ENCODE measurements at places on chromosomes 7 and 10.

GRCh38 chr7:54847921-54848320 lies 88.9 kb upstream of the SEC61G start:
- DNase-seq, result no peak

GRCh38 chr7:107609811-107610261 lies 29.8 kb downstream of the BCAP29 start:
- DNase-seq, result no peak

GRCh38 chr10:29522061-29522855 lies 112.5 kb downstream of the SVIL start:
- DNase-seq, result no peak

GRCh38 chr7:113202284-113202683 lies 83.9 kb upstream of the SMIM30 start:
- no peak for DNase-seq

- DNase-seq, result peak; percentile 58
Observed at GRCh38 chr7:75850235-75850634, 28.6 kb upstream of the RHBDD2 start.

DNA sequence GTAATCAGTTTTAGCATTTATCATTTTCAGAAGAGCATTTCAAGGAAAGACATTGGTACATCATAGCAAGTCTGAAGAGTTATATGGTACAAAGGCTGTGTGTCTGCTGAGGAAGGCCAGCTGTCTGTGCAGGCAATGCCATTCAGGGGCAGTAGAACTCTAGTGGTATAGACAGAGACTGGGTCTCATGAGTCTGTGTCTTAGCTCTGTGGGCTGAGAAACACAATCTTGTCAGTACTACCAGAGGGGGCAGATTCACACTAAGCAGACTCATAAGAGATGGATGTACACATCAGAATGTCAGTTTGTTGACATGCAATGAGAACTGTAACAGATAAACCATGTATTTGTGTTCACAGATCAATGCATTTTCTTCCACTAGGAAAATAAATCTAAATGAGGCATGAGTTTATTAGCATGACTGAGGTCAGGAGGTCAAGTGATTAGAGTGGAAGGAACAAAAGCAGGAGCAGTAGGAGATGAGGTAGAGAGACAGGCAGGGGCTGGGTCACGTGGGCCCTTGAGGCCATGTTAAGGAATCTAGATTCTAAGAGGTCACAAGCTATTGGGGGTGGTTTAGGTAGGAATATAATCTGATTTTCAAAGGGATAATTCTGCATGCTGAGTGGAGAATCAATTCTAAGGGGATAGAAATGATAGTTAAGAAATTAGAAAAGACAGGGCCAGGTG lies 7.5 kb upstream of the GGCT start:
- no peak for DNase-seq

DNA sequence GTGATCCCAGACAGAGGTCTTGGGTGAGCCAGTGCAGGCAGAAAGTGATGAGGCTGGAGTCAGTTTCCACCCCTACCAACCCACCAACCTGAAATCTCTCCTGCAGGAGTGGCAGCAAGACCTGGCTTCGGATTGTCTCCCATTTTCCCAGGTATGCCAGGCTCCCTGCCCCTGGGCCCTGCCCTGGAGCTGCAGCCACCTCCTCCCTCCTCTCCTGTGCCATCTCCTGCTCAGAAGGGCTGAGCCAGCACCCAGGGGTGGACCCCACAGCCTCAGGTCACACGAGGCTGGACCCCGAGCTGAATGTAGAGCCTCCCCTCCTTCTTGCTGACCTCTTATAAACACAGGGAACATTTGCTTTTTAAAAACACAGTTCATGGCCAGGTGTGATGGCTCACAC lies 17.0 kb upstream of the LIMK1 start:
- DNase-seq, result no peak

- no peak for DNase-seq
Observed at GRCh38 chr7:122412883-122413282, 108.3 kb upstream of the FEZF1 start.

DNA sequence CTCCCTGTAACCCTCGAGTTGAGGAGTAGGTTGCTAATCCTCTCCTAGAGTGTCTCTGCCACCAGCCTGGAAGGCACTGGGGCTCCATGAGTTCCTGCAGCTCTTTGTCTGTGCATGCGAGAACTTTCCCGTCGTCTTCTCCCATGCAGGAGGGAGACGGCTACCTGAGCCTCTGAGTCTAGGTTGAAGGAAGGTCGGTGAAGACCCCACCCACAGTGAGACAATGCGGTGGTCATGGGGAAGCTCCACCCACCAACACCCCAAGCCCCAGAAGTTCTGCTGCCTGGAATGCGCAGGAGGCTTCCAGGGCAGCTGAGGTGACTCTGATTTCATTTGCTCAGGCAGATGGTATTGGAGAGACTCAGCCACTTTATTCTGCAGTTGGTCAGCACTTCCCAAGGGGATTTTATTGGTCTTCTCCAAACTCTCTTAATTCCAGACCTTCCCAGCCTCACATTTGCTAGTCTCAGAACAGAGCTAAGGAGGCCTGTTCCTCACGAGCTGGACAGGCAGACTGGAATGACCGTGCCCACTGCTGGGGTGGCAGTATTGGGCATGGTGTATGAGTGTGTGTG lies 36.5 kb downstream of the PTPRE start:
- DNase-seq, result no peak

- peak; percentile 49 for DNase-seq
Observed at GRCh38 chr10:119395280-119396007, 147.1 kb downstream of the RGS10 start.

DNA sequence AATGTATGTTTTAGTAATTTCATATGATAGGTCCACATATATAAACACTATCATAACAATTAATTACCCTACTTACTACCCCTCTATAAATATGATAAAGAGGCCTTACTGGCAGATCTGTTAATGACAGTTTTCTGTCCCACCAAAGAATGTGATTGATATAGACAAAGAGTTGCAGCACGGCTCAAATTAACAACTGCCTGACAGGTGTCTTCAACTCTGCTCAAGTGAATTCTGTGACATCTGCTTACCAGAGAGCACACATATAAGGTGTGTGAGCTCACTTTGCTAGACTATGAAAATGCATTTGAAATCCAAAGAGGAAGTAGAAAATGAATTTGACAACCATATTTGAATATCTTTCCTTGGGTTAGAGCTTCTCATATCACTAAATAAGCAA lies 36.6 kb downstream of the CACNA2D1 start:
- no peak for DNase-seq

DNA sequence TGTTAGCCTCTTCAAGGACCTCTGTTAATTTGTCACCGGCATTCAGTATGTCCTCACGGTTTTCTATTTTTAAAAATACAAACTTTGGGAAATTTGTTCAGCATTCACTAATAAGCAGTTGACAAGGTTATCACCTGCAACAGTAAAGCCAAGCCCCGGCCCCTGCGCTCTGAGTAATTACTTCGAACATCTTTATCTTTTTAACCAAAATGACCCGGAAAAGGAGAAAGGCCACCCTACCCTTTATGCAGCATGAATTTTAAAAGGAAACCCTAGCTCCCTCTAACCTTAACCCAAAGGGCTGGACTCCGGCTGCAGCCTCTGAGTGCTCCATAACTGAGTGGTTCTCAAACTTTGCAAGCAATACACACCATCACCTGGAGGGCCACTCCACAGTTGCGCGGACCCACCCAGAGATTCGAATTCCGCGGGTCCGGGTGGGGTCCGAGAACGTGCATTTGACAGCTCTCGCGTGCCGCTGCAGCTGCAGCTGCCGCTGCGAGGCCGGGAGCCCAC lies 940 bp downstream of the NSMCE4A start:
- peak; percentile 66 for DNase-seq

- peak; percentile 39 for DNase-seq
Observed at GRCh38 chr10:14507176-14507575, 176.5 kb upstream of the FRMD4A start.

- no peak for DNase-seq
Observed at GRCh38 chr10:130105724-130106123, 4.9 kb downstream of the C10orf143 start.

DNA sequence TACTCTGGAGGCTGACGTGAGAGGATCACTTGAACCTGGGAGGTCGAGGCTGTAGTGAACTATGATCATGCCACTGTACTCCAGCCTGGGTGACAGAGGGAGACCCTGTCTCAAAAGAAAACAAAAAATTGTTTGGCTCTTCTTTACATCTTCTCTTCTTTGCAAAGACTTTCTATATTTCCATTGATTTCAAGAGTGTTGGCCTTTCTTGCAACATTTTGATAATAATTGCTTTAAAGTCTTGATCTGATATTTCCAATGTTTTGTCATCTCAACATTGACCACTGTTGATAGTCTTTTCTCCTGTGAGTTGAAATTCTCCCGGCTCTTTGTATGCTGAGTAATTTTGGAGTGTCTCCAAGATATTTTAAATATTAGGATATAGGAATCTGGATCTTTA lies 17.8 kb upstream of the CLDN4 start:
- DNase-seq, result no peak

DNA sequence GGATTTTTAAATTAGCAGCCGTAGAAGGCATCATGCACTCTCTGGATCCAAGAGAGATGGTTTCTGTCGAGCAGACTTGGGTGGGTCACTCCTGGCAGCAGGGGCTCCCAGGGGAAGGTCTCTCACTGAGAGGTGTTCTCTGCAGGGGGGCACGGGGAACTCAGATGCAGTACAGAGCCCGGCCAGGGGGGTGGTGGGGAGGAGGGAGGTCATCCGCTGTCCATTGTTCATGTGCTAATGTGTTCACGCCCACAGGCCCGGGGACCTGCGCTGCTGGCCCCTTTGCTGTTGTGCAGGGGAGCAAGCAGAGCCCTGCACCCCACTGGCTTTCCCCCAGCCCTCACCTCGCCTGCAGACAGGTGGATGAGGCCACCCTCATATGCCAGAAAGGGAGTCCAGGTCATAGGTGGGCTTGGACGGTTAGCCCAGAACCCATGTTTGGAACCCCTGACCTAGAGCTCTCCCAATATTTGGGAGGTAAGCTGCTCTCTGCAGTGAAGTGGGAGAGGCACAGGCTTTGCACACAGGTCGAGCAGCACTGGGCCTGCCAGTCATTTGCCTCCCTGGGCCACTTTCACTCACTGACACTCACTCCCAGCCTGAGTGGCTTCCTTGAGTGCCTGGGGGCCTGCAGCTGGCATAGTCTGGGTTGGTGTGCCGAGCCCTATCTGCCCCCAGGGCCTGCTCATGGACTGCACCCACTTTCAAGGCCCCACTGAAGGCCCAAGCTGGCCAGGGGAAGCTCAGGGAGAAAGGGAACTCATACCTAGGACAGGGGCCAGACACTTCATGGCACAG lies 12.6 kb upstream of the TBRG4 start:
- no peak for DNase-seq

GRCh38 chr7:134789967-134790685 lies 10.7 kb downstream of the CALD1 start:
- DNase-seq, result no peak

DNA sequence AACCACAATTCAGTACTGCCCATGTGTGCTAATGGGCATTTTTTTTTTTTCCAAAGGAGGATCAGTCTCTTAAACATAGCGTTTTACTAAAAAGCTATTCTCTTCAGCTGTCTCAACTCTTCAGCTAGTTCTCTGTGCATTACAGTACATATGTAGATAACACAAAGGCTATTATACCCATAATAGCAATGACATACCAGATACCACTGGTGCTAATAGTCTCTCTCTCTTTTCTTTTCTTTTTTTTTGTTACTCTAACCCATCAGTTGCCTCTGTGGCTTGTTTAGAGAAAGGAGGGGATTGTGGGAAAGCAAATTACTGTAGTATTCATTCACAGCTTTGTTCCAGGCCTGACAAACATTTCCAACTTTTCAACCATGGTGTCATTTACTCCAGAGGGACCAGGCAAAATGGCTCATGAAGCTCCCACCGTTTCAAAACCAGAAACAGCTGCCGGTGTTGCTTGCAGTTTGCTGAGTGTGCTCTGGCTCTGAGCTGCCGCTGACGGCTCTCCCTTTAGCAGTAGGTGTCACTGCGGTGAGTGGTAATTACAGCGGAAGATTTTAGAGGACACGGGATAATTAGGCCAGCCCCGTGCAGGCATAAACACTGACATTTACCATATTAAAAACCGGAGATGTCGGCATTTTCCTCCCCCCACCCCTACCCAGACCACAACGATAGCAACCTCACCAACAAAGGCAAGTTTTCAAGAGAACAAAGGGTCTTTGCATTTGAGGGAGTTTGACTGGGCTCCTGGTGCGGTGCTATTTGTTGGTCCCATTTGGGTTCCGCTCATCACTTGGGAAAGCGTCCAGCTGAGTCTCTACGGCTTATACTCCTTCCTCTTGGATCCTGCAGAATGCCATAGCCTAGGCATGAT lies 1005.5 kb downstream of the KCNMA1 start:
- no peak for DNase-seq

GRCh38 chr7:78703391-78703790 lies 750.1 kb downstream of the MAGI2 start:
- DNase-seq, result no peak

GRCh38 chr7:134795231-134795630 lies 15.8 kb downstream of the CALD1 start:
- no peak for DNase-seq

DNA sequence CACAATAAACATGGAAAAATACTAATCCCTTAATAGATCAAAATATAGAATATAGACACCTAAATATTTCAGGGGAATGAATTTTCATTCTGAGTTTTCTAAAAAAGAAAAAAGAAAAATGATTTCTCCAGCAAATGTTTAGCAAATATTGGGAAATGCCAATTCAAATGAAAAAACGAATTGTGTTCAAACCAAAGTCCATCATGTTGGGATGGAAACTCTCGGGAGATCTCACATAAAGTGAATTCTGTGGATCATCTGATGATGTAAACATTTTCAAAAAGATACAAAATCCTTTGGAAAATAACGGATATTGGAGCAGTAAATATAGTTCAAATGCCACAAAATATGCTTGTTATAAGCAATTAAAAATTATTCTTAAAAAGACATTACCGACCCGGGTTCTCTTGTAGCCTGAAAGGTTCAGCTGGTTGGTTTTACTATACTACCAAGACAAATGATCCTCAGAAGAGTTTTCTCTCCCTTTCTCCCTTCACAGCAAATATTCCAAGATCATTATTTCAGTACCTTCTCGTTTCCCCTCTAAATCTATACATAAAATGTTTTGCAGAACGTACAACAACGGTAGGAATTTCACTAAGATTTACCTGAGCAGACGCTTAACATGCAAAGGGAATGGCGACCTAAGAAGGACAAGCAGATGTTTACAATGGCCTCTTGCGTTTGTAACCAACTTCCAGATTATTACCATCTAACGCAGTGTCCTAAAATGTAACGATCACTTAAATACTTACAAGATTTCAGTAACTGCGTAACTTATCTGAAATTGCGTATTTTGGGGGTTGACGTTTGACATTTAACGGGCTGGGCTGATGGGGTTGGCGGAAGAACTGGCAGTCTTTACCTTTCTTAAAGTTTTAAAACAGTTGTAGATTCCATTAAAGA lies 2.5 kb downstream of the HOXA13 start:
- no peak for DNase-seq

- DNase-seq, result no peak
Observed at GRCh38 chr10:116691635-116692034, 50.7 kb downstream of the HSPA12A start.

GRCh38 chr10:81096558-81096957 lies 558.9 kb downstream of the SH2D4B start:
- no peak for DNase-seq

GRCh38 chr7:154584352-154585252 lies 418.3 kb downstream of the PAXIP1 start:
- no peak for DNase-seq
